ENCODE measurements at places on chromosomes 12 and 14.

- DNase-seq: no peak
Measured at GRCh38 chr14:28406196-28406595, 360.4 kb upstream of the FOXG1 start.

DNA sequence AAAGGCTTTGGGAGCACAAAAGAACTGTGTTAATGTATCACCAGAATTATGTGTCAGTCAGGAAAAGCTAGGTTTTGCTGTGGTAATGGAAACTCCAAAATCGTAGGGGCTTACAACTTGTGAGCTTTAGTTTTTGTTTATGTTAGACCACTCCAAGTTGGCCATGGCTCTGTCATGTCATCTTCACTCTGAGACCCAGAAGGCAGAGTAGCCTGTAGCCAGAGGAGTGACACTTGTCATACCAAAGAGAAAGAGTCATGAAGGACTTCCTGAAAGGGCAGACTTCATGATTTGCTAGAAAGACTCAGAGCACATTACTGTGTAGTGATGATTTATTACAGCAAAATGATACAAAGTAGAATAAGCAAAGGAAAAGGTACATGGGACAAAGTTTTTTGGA lies 133.6 kb upstream of the SSTR1 start:
- no peak for DNase-seq

DNA sequence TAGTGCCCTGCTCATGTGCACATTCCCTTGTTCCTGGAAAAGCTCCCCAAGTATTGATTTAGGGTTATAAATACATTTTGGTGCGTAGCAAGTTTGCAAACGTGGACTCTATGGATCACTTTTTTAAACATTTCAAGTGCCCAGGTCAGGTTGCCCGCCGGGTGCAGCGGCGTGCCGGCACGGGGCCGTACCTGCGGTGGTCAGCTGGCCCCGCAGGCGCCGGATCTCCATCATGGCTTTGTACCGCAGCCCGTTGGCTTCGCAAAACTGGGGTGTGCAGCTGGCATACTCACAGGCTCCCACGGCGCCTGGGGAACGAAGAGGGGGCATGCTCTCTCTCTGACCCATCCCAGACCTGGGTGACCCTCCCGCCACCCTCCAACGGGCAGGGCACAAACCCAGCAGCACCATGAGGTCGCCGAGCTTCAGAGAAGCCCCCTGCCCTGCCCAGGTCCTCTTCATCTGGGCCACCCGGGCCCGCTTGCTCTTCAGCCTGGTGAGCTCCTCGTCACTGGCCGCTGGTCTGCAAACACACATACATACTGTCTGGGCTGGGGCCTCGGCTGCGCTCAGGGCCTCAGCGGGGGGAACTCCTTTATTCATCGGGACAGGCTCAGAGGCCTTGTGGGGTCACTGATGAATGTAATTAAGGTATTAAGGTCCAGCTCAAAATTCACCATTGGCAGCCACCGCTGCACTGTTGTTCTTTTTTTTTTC lies 35.1 kb downstream of the DHX37 start:
- no peak for DNase-seq

DNA sequence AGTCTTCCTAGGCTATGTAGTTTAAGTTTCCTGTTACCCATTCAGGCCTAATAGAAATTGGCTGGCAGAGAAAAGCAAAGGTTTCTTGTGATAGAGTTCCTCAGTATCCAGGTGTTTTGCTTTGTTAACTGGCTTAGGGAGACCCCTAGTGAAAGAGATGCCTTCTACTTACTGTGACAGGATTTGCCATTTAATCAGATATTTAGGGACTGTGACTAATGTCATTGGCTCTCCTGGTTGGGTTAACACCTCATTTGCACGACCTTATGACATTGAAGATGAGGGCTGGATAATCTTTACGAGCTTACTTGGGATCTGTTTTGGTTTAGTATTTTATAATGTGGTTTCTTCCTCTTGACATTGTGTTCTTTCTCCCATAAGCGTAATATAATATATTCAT lies 5.8 kb downstream of the MON2 start:
- no peak for DNase-seq

- no peak for DNase-seq
Measured at GRCh38 chr12:76895796-76896195, 17.0 kb upstream of the CSRP2 start.

DNA sequence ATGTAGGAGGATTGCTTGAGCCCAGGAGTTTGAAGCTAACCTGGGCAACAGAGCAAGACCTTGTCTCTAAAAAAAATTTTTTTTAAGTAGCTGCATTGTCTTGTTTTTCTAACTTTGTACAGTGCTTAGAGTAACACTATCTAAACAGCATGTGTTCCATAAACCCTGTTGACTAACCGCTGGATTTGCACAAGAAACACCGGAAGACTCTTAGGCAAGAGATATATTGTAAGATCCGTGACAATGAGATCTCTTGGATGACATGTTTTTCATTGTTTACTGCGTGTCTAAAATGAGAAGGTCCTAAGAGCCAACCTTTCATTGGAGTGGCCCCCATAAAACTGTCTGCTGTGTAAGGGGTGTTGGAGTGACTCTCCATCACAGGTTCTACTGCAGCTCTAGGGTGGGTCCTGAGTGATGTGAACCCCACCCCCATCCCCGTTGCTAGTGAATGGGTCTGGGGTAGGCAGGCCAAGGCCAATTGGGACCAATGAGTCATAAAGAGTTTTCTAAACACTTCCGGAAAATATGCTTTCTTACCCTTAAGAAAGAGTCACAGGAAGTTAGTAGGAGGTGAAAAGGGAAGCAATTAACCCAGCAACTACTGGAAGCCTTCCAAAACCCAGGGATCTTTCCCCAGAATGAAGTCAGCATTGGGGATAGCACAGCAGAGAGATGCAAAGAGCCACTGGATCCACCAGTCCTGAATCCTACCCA lies 24.3 kb upstream of the PCNX1 start:
- DNase-seq: no peak

DNA sequence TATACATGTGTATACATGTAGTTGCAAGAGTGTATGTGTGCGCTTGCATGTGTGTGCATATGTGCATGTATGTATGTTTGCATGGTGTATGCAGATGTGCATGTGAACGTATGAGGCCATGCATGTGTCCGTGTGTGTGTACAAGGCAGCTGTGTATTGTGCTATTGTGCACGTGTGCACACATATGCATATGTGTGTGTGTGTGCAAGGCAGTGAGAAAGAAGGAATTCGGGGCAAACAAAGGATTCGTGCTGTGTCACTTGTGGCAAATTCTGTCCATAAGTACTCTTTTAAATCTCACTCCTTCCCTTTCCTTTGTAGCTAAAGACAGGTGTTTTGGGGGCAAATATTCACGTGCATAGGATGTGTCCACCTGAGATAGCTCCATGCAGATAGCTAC lies 227.1 kb downstream of the VRK1 start:
- DNase-seq: no peak

GRCh38 chr14:36508418-36509068 lies 11.5 kb downstream of the NKX2-1 start:
- DNase-seq: no peak

DNA sequence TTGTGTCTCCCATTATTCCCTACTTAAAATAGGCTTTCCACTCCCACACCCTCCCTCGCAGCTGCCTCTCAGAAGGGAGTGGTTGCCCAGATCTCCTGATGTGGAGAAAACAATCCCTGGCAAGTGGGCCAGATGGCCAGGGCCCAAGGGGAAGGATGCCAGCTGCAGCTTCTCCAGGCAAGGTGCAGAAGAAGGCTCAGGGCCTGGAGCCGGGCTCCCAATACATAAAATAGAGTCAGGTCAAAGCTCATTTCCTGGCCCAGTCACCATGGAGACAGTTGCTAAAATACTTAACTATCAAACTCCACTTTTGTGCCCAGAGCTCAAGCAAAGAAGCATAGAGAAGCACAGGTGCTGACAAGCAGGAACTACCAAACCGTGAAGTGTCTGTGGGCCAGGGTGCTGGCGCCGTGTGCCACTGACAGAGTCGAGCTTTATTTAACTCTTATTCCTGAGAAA lies 45.7 kb upstream of the ITPR2 start:
- DNase-seq: no peak

- DNase-seq: no peak
Measured at GRCh38 chr14:75046899-75047298, 4.4 kb downstream of the MLH3 start.

DNA sequence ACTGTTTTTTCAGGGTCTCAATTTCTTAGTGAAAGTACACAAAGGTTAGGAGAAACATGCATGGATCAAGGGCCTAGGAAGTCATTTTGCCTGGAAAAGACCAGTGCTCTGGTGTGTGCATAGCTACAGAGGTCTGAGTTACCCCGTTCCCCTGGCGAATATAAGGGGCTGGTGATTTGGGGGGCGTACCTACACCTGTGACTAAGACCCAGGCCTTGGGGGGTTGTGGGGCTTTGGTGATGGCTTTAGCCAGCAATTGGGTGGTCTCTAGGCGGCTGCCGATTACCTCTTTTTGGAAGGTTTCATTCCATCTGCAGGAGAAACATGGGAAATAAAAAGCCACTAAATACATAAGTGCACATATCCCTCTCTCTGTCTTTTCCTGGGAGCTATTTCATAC lies 1.1 kb downstream of the SDR39U1 start:
- DNase-seq: no peak

GRCh38 chr12:34033628-34034296 lies 11.5 kb downstream of the ALG10 start:
- DNase-seq: no peak

- DNase-seq: no peak
Measured at GRCh38 chr12:96786791-96787190, 120.3 kb upstream of the NEDD1 start.

DNA sequence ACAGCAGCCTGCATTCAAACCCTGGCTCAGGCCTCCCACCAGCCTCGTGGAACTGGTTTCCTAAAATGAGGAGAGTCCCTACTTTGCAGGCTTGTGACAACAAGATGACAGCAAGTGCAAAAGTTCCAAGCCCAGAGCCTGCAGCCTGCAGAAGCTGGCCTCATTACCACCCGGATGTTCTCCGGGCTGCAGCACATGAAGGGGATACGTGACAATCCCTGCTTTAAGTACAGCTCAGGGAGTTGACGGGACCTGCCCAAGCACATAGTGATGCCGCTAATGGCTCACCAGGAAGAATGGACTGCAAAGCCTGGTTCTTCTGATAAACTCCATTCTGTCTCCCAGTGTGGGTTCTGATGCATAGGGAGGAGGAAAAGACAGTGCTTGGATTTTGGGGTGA lies 15.0 kb downstream of the SSH1 start:
- no peak for DNase-seq

DNA sequence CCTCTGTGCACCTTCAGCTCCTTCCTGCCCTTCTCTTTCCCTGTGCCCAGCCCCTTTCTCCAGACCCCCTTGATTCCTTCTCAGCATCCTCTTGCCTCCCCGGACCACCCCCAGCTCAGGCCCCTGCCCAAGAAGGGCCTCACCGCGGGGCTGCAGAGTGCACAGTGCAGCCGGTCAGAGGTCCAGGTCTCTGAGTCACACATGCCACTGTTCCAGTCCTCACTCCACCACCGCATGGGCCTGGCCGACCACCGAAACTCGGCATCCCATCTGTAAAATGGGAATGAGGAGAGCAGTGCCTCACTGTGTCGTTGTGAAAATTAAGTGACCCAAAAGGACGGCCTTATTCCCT lies 13.3 kb downstream of the BDKRB1 start:
- DNase-seq: no peak

GRCh38 chr14:70881549-70882177 lies 25.6 kb upstream of the PCNX1 start:
- no peak for DNase-seq

GRCh38 chr12:32400866-32401265 lies 1.5 kb downstream of the FGD4 start:
- DNase-seq: no peak

DNA sequence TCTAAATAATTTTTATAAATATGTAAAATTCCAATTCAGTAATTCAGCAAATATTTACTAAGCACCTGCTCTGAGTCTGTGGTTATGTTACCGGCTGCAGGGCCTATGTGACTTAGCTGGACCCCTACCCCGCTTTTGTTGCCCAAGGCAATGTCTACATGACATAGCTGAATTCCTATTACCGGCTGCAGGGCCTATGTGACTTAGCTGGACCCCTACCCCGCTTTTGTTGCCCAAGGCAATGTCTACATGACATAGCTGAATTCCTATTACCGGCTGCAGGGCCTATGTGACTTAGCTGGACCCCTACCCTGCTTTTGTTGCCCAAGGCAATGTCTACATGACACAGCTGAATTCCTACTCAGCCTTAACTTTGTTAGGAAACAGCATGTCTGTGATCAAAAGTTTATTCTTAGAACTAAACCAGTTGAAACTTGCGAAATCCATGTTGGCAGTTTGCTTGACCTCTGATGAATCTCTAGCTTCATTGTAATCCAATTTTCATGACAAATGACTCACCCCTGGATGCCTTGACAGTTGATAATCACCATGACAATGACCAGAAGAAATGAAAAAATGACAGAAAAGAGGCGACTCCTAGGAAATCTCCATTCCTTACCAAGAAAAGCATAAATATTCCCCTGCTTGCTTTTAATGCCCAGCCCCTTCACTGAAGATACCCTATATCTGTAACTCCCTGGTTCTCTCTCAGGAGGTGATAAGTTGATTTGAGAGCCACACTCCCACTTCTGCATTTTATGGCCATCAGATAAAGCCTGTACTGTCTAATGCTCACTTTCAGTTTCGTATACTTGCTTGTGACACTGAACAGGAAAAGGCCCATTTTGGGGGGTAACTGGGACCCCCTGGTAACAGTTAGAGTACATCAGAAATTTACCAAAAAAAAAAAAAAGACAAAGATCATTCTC lies 148.4 kb upstream of the SYT10 start:
- no peak for DNase-seq

DNA sequence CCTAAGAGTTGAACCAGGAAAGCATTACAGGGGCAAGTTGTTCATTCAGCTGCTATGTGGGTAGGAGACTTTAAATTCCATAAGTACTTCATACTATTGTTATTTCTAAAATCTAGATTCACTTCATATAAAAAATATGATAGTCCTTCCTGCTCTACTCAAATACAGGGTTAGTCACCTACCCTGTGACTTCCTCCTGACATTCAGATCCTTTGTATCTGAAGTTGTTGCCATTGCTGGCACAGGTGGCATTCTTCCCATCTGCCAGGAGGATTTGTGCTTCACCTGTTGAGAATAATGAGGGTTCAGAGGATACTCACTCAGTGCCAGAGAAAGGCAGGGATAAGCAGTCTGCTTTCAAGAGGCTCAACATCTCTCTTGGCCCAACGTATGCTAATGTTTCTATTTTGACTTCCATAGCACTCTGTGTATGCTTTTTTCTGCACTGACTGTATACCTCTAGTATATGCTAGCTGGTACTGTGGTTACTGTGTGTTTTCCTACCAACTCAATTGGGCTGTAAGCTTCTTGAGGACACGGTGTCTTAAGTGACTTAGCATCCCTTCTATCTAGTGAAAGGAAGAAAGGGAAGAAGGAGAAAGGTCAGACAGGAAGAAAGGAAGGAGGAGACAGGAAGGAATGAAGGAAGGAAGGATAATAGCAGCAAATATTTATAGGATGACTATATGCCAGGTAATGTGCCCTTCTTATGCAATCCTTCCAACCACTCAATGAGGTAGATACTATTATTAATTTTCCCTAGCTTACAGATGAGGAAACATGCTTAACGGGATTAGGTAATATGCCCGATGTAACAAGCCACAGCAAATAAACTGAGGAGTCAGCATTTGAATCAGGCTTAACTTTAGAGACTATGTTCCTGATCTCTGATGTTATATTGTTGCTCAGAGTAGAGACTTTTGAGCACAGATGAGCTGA lies 38.5 kb upstream of the FGF6 start:
- no peak for DNase-seq

Measured in stimulated activated CD4-positive, alpha-beta T cell treated with anti-CD3 and anti-CD28 coated beads, Interleukin-1b, Interleukin-23, amount 100 ng/mL, for 24 hours (primary cell).